Regular cardiac myocyte (primary cell): ENCODE measurements at places on chromosomes 11 and 22. TPM values are rescaled to one million over a fixed set of nuclear protein-coding genes. Genes with fewer than 3 reads are reported as not detected.

Gene APLP2
- total RNA-seq: 540 and 552 TPM in 2 replicates

Gene GDPD5
- total RNA-seq: 3.6 and 5.1 TPM in 2 replicates

Gene RAPSN
- total RNA-seq: under 0.01 and 0.19 TPM in 2 replicates

Gene PRAME
- under 0.01 and 0.58 TPM in 2 replicates for total RNA-seq

Gene LPXN
- total RNA-seq: 3.1 and 12.8 TPM in 2 replicates

Gene MAPK8IP1
- total RNA-seq: 4.2 TPM in 2 replicates

Gene OR6M1
- total RNA-seq: not detected in 2 replicates

Gene OR51E2
- 0.19 and 0.56 TPM in 2 replicates for total RNA-seq

Gene PGA3
- total RNA-seq: not detected in 2 replicates

Gene MCAM
- total RNA-seq: 54.6 and 130 TPM in 2 replicates

Gene OR8A1
- total RNA-seq: not detected in 2 replicates
